ENCODE measurements at places on chromosomes 7 and 10.
A peak's percentile ranks its signal among the peaks of the same experiment; 100 is the strongest.

GRCh38 chr7:2587134-2587533 lies 28.4 kb downstream of the IQCE start:
- no peak for DNase-seq

DNA sequence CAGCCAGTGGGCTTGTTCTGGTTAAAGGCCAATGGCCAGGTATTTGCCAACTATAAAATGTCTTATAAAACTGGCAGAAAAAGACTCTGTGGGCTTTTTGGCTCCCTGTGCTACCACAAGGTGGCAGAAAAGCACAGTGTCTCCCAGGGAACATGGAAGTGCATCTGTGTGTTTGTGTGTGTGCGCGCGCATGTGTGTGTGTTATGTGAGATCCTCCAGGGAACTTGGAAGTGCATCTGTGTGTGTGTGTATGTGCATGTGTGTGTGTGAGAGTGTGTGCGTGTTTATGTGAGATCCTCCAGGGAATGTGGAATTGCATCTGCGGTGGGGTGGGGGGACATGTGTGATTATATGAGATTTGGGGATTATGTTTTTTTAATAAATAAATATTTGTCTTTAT lies 30.2 kb upstream of the ABI1 start:
- DNase-seq = no peak

GRCh38 chr10:79601939-79602338 lies 8.8 kb upstream of the SFTPA1 start:
- no peak for DNase-seq

DNA sequence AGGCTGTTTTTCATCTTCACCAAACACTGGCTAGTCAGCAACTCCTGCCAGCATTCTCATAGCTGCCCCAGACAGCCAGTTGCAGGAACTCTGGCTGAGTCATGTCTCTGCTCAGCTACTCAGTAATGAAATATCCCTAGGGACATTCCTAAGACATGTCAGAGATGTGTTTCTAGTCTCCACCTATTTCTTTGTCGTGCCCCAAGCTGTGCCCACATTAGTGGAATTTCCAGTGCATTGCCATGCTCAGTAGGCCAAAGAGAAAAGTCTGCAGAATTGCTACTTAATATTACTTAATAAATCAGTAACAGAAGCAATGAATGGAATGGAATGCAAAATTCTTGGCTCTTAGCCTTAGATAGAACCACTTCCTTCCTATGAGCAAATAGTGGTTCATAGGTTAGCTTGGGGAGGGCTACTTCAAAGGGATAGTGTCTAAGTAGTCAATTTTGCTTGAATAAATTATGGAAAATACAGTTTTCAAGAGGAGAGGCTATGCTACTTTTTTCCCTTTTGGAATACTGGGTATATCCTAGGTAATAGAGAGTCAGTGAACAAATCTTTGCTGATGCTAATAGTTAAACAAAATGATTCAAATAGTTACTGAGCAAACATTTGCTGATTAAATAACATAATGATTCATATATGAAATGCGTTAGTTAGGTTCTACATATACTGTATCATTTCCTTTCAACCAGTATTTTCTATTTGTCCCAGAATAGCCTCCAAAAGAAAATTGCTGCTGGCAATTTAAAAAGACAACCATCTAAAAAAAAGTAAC lies 23.6 kb upstream of the SEMA3C start:
- no peak for DNase-seq

DNA sequence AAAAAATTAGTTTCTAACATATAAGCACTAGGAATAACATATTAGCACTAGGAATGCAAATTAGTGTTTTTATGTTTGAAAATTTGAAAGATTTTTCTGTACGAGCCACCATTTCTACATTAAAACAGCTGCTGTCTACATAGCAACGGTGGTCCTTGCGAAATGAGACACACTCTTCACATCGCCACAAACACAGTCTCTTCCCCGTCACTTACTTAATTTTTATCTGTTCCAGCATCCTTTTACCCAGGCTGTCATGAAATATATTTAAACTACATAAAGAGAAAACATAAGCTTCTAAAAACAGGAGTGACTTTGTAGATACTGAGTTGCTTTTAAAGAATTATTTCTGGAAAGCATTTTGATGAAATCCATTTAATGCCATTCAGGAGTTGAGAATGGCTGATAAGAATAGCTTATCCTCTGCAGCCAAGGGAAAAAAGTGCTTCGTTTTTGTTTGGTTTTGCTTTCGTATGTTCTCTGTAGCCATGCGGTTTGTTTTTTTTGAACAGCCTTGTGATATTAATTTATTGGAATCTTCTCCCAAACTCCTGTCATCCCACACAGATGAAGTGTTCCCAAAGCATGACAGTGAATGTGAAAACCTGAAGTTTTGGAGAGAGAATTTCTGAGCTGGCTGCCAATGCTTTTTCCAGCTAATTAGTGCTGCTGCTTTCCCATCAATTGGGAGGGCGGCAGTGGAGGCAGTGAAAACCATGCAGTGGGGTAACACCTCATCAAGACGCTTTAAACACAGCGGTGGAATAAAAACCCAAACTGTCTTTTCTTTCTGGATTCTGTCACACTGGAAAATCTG lies 603.7 kb upstream of the ADARB2 start:
- DNase-seq = no peak

DNA sequence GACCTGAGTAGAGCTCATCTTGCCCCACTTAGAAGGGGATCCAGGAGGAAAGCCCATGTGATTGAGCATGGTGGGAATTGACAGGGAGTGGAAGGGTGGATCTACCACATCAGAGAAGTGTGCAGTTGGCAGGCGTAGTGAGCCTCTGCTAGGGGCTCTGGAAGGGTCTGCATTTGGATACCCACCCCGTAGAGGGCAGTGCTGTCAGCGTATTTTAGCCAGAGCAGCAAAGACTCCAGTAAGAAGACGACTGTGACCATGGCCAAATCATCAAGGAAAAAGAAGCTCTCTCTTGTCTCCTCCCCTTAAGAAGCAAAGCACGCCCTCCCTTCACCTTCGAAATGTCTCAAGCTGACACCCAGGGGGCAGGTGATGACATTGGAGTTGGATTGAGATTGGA lies 68.8 kb upstream of the INHBA start:
- no peak for DNase-seq

DNA sequence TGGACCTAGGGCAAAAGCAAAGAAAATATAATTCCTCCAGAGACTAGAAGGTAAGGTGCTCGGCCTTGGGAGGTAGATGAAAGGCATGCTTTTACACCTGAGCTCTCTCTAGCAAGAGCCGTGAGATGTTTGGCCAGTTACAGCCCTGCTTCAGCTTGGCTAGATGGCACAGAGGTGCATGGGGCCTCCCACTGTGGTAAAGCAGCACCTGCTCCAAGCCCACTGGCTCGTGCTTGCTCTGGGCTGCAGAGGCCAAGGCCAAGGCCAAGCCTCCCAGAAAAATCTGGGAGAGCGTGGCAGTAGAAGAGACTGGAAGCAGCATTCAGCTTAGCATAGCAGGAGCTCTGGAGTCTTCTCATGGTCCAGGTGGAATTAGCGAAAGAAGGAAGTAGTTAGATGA lies 31.0 kb upstream of the OPALIN start:
- no peak for DNase-seq

DNA sequence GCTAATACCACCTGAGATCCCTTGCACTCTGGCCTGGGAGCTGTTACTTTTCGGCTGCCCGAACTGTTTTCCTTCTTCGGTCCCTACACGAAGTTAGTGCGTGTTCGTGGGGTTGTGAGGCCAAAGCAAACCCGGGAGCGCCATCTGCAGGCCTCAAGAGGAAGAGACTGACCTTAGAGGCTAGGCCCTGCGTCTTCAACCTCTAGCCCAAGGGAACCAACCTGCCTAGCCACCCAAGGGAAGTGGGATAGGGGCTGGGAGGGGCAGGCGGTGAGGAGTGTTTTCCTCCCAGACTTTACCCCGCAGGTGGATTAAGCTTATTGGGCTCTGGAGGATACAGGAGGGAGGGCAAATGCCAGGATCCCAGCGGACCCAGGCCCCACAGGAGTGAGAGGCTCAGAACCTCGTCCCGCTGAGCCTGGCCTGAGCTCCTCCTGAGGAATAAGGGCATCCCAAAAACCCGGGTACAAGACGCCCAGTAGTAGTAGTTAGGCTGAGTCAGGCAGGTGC lies 1.7 kb upstream of the PAX2 start:
- no peak for DNase-seq

DNA sequence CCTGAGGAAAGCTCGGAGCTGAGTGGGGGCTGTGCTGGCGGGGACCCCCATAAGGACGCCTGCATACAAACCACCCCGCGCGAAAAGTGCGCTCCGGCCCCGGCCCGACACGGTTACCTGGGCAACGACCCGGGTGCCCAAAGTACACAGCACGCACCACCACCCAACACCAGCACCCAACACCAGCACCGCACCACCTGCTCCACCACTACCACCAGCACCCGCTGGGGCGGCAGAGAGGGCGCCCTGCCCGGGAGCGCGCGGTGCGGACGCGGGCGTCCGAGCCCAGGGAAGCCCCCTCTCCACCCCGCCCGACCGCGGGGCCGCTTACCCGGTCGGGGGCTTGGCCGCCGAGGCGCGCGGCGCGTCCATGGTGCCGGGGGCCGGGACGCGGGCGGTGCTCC lies 345 bp downstream of the COBL start:
- no peak for DNase-seq

DNA sequence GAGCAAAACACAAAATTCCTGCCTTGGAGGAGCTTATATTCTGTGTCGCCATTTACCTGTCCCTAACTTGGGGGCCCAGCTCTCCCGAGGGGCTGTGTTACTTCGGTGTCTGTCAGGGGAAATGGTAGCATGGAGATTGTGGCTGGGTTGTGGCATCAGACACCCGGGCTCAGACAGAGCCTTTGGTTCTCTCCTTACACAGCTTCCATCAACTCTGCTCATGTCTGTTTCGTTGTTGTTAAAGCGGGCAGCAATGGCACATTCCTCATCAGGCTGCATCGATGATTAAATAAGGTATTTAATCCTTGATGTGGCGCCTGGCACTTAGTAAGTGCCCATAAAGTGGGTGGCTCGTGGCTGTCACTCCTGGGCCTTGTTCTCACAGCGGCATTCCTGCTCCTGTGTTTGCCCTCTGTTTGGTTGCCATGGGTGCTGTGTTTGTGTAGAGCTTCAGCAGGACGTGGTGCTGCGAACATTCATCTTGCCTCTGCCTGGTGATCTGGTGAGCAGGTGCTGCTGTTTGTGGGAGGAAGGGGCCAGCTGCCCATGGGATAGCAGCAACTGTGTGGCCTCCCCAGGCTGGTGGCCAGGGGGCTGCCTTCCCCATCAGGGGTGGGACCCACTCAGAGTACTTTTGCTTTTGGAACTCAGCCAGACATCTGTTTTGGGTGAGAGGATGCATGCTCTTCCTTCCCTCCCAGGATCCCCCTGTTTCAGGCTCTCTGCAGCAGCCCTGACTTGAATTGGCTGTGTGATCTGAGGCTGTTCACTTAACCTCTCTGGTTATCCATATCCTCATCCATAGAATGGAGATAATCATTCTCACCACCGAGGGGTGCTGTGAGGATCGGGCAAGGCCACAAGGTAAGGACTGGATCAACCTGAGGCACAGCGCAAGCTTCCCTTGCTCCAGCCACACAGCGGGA lies 207.2 kb upstream of the SVIL start:
- DNase-seq = peak; percentile 7

- no peak for DNase-seq
These were observed 55.6 kb upstream of the DLX6 start for GRCh38 chr7:96949766-96950165.

DNA sequence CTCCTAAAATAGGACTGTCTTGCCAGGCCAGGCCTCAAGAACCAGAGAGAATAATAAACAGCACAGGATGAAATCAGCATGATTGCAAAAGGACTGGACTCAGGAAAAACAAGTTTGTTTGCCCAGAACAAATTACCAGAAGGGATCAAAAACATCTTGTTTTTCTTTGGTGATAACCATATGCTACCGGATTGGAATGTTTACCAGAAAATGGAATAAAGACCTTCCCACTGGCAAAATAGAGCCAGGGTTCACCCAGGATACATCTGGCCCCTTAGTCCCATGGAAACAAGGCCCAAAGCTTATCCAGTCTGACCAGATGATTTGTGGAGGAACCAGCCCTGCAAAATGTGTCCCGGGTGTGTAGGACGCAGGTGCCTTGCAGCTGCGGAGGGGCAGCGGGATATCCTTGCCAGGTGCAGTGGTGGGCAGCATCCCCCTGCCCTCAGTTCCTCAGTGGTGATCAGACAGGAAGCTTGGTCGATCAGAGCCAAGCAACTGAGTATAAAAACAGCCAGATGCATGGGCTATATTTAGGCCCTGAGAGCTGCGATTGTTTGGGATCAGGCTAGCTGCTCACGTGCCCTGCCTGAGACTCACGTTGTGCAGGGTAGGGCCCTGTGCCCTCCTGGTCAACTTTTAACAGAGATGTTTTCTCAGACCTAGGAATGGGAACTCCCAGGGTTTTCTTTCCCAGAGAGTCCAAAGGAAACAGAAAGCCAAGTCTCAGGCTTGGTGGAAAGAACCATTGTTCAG lies 4.6 kb upstream of the ZNF22 start:
- no peak for DNase-seq

DNA sequence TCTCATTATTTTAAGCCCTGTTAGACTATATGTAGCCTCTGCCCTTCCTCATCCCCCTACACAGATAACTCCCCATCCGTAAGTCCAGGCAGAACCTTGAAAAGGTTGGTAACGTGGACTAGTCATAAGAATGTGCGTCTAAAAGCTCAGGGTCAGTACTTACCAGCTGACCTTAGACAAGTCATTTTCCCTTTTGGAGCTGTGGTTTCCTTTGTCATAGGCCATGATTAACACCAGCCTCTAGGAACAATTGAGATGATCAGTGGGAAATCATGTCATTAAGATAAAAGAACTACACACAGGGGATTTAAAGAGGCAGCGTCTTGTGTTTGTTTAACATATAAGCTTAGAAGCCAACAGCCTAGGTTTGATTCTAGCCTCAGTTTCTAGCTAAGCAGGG lies 6.9 kb upstream of the UNC5B start:
- no peak for DNase-seq

- no peak for DNase-seq
These were observed 47.0 kb downstream of the RGS10 start for GRCh38 chr10:119495545-119495944.

DNA sequence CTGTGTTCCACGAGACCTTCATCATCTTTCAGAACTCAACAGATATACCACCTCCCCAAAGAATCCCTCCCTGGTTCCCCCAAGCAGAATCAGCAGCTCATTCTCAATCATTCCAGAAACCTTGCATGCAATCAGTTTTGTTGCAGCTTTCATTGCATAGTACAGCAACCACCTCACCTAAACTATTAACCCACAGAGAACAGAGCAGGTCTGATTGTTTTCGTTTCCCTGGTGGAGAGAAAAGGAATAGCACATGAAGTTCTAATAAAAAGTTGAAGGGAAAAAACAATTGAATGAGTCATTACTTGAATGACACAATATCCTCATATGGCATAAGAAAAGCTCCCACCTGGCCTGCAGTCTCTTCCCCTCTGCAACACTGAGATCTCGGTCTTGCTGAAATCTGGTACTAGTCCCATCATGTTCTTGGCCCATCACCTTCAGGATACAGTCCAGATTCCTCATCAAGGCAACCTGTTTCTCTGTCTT lies 147.1 kb upstream of the GDF10 start:
- DNase-seq = no peak

DNA sequence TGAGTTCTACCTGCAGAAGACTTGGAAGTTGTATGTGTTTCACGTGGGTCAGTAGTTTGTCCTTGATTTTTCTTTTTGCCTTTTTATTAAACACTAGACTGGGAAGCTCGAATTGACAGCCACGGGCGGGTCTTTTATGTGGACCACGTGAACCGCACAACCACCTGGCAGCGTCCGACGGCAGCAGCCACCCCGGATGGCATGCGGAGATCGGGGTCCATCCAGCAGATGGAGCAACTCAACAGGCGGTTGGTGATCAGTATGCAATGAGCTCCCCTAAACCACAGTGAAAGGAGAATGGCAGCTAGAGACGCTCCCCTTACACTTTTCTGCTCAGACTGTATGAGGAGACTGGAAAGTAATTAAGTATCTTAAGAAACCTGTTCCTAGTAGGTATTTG lies 126.7 kb upstream of the STK17A start:
- DNase-seq = no peak
